ENCODE measurements at places on chromosomes 5 and 9.

DNA sequence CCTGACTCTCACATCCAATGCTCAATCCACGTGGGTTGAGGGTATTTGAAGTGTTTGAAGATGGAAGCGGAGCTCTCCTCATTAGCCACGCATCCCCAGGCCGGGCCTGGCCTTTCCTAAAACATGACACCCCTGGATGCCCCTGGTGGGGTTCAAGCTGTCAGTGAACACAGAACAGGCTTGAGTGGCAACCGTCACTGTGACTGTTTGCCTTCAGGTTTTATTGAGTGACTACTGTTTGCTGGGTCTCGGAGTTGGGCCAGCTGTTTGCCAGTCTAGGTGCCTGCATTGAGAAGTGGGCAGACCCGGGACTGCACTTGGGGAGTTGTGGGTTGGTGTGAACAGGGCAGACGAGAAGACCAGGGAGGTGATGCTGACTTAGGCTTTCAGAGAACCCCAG, 7.8 kb upstream of the OLFM1 start:
- no peak for DNase-seq

- no peak for DNase-seq
These were observed 57.8 kb downstream of the AUH start for GRCh38 chr9:91303741-91304415.

DNA sequence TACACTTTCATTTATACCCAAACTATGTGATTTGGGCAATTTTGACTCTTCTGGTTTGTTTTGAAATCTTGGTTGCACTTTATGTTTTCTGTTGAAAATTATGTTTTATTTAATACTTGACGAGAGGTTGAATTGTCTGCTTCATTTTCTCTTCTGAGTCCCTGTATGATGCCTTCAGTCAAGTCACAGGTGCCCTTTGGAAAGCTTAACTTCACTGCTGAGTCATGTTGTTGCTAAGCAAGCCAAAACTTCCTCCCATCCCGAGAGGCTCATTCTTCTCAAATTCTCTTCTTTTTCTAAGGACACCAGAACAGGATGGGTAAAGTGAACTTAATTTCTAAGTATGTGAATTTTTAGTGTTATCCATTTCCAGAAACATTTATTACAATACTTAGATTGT, 455.3 kb upstream of the PTGER4 start:
- DNase-seq: no peak

DNA sequence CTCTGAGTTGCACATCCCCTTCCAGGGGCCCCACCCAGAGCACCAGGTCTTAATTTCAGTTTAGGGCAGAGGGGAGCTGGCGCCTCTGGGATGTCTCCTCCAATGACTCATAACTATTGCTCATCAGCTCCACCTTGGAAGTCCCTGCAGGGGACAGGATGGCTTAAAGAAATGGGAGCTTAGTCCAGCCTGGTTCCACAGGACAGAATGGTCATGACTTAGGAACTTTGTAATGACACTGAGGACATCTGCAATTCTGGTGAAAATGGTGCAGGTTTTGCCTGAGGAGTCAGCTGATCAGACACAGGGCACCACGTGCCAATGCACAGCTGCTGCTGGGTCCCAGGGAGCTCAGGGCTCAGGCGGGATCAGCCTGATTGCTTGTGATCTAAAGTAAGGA, 16.4 kb upstream of the PPP1R26 start:
- no peak for DNase-seq

DNA sequence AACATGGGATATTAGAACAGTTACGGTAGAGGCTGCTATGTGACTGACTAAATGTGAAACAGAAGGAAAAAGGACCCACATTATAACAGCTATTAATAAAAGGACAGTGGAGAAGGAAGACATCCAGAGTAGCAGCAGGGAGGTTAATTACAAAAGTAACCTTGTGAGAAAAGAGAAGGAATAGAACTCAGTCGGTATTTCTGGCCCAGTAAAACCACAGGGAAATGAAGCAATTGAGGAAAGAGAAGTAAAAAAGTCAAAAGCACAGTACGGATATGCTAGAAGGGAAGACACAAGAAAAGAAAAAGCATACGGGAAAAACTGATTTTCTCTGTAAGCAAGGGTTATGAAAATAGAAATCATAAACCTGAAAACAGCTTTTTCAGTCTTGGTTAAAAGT, 164.7 kb downstream of the RFX3 start:
- no peak for DNase-seq

- no peak for DNase-seq
These were observed 117.5 kb downstream of the SLC1A3 start for GRCh38 chr5:36723912-36724311.

DNA sequence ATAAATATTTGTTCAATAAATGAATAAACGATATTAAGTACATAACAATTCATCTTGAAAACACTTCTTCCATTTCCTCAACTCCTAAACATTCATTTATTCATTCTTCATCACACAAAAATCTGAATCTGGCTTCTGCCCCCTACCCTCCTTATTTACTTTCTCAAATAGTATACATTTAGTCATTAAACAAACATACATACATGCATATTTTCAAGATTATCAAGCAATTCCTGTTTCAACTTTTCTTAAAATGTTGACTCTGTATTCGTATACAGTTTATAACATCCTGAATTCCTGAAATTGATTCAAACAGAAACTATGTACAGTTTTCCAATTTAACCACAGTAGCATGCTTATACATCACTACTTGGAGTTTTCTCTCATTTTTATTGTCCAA, 129.0 kb downstream of the MUSK start:
- DNase-seq: no peak

DNA sequence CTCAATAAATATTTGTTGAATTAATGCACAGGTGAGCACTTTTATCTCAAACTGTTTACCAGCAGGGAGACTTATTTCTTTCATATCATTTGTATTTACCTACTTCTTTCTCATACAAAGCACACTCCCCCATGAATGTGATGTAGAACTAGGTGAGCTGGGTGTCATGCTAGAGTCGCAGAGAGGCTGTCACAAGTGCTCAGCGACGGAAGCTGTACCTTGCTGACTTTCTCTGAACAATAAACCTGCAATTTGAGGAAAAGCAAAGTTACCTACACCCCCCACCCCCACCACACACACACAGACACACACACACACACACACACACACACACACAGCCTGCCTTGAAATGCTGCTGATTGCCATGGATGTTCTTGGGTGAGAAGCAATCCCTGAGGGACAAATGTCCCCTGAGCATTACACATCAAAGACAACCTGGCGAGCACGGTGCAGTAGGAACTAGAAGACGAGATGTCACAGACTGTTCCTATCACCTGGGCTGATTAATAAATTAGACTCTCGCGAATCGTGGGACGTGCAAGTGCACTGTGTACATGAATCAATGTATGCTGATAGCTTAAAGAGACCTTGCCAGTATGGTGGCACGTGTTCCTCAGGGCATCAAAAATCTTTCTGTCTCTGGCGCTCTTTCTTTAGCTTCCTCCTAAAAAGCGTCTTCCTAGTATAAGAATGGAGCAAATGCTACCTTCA, 66.1 kb downstream of the BRINP1 start:
- DNase-seq: no peak

- no peak for DNase-seq
These were observed 100.3 kb downstream of the AUH start for GRCh38 chr9:91261417-91261816.

- DNase-seq: no peak
These were observed 63.8 kb downstream of the ATP10B start for GRCh38 chr5:160788102-160788660.

- DNase-seq: no peak
These were observed 210.5 kb downstream of the PJA2 start for GRCh38 chr5:109199289-109199688.

Data from stimulated activated CD8-positive, alpha-beta memory T cell treated with anti-CD3 and anti-CD28 coated beads, Interleukin-2, amount 100 ng/mL, for 1 hour (primary cell).